ENCODE measurements at places on chromosomes 3 and 15. TPM values are rescaled to one million over a fixed set of nuclear protein-coding genes. Genes with fewer than 3 reads are reported as not detected.

The IL17RD gene
- total RNA-seq = 0.29 TPM

The SPINK8 gene
- total RNA-seq = not detected

The ST6GAL1 gene
- total RNA-seq = 14.0 TPM

- no peak for DNase-seq
Observed at GRCh38 chr3:188901126-188901525, 270.6 kb upstream of the TPRG1 start.

The ALDH1A2 gene
- not detected for total RNA-seq
